ENCODE measurements at places on chromosomes 2 and 18.

GRCh38 chr2:118046634-118047210, 32.9 kb upstream of the CCDC93 start:
- no peak for DNase-seq

DNA sequence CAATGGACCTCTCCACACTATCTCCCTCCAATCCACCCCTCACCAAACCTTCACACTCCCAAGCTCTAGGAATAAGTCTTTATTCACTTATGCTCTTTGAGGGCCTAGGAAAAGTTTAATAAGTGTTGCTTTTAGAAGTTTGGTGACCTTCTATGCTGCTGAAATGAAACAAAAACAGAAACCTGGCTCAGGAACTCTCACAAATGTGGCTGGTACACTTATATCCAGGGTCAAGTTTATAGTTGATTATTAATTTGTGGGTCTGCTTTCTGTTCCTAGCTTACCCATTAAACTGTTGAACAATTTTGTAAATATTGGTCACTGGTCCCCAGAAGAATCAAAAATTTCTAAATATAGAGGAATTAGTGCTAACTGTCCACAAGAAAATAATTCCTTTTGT, 14.2 kb upstream of the ANKRD44 start:
- no peak for DNase-seq

DNA sequence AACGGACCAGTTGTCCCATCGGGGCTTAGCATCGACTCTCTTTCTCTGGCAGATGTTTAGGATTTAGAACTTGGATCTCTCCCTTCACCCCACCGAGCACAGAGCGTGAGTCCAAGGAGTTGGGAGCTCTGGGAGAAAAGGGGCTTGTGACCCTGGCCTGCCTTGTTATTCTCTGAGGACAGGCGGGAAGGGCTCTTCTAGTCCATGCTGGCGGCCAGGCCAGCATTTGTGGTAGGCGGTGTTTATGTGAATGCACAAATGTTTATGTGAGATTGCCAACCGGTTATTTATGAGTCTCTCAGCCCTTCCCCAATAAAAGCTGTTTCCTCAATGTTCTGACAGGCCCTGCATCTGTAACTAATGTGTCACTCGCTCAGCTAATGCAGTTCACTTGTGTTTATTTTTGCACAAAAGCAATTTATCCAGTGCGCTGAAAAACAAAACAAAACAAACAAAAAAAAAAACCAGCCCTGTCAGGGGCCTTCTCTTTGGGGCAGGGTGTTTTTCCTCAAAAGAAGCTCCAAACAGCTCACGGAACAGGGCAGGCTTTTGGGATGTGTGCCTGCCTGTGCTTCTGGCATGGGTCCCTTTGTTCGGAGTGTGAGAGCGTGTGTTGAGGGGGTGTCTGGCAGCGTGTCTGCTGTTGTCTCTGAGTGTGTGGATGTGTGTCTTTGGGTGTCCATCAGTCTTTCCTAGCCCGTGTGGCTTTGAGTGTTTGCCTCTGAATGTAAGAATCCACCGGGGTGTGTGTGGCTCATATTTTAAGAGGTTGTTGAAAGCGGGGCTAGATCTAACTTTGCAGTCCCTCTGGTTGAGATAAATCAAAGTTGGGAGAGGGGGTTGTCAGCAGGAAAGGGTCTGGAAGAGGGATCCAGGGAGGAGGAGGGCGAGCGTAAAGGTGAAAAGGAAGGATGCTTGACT, 52.8 kb upstream of the HAAO start:
- DNase-seq = no peak

DNA sequence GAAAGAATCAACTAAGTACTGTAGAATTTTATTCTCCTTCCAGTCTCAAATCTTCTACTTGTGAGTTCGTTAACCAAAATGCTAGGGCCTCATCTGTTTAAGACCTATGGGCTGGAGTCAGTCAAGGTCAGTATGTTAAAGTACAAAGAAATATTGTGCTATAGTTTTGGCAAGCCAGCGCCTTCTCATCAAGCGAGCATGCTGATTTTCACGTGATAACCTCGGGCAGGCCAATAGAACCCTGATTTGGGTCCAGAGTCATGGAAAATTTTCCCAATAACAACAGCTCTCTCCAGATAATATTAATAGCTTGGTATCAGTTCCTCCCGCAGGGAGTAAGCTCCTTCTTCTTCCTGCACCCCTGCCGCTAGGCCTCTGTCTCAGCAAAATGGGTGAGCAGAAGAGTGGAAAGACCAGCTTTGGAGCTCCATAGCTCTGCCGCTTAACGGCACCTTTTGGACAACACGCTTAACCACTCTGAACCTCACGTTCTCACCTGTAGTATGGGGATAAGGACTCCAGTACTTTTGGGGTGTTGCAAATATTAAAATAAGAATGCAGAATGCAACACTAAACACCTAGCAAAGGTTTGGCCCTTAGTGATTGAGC, 11.7 kb downstream of the CABLES1 start:
- no peak for DNase-seq

GRCh38 chr2:20611077-20611843, 39.6 kb downstream of the HS1BP3 start:
- peak; percentile 5 for DNase-seq
